ENCODE measurements at places on chromosomes 6 and 20. TPM values are rescaled to one million over a fixed set of nuclear protein-coding genes. Genes with fewer than 3 reads are reported as not detected.

- DNase-seq = no peak
- H3K27me3 ChIP-seq = peaks cover 66% of the 10 kb centered on the region
- no peak overlapping the region for H3K4me3 ChIP-seq
- H3K27ac ChIP-seq = no peak overlapping the region
- H3K4me1 ChIP-seq = no peaks in the 10 kb centered on the region
These were observed 24.9 kb upstream of the PCMTD2 start for GRCh38 chr20:64230461-64231145.

- H3K4me1 ChIP-seq = no peaks in the 10 kb centered on the region
- no peak overlapping the region for H3K27ac ChIP-seq
- no peak overlapping the region for H3K4me3 ChIP-seq
- H3K36me3 ChIP-seq = no peaks in the 10 kb centered on the region
These were observed 10.4 kb upstream of the RPF2 start for GRCh38 chr6:110971468-110971867.

DNA sequence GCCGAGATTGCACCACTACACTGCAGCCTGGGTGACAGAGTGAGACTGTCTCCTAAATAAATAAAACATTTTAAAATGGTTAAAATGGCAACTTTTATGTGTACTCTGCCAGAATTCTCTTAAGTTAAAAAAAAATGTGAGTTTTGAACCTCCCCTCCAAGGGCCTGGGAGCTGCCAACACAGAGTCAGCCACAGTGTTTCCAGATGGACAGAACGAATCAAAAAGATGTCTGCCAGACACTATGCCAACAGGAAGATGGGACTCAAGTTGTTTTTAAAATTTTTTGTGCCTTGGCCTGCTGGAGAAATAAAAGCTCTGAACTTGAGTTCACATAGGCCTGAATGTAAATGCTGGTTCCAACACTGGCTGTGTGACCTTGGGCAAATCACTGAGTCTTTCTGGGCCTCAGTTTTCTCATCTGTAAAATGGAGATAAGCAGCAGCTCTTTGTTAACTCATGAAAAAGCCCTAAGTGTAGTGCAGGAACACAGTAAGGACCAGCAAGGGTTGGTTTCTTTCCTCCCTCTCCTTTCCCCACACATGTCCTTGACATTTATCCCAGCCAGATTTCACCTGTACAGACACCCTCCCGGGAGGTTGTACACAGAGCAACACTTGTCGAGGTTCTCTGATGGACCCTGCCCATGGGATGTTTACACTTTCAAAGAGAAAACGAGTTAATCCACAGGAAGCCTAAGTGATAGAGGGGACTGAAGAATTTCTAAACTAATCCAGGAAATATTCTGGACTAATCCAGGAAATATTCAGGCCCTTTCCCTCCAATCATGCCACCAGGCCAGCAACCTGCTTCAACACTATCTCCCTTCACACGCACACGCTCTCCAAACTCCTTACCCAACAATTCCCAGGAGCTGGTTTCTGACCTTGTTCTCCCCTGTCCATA, 35.0 kb downstream of the MRPL14 start:
- H3K4me3 ChIP-seq = no peak overlapping the region
- no peaks in the 10 kb centered on the region for H3K27me3 ChIP-seq
- no peak overlapping the region for H3K27ac ChIP-seq
- DNase-seq = no peak
- H3K36me3 ChIP-seq = no peaks in the 10 kb centered on the region

- peaks cover 24% of the 10 kb centered on the region for H3K4me1 ChIP-seq
- no peaks in the 10 kb centered on the region for H3K27me3 ChIP-seq
- no peak overlapping the region for H3K27ac ChIP-seq
- H3K36me3 ChIP-seq = peaks cover 8% of the 10 kb centered on the region
- no peak overlapping the region for H3K4me3 ChIP-seq
- no peak for DNase-seq
These were observed 3.1 kb upstream of the MAP7 start for GRCh38 chr6:136553166-136553787.

- H3K27ac ChIP-seq = peak overlapping the region; percentile 52
- no peaks in the 10 kb centered on the region for H3K27me3 ChIP-seq
- H3K36me3 ChIP-seq = no peaks in the 10 kb centered on the region
- peaks cover 14% of the 10 kb centered on the region for H3K4me1 ChIP-seq
These were observed 45.1 kb downstream of the OGFRL1 start for GRCh38 chr6:71333697-71334096.

- no peak overlapping the region for H3K27ac ChIP-seq
- H3K27me3 ChIP-seq = no peaks in the 10 kb centered on the region
- H3K4me1 ChIP-seq = peaks cover 26% of the 10 kb centered on the region
- H3K36me3 ChIP-seq = no peaks in the 10 kb centered on the region
- no peak overlapping the region for H3K4me3 ChIP-seq
These were observed 14.0 kb downstream of the ETV7 start for GRCh38 chr6:36373368-36374019.

- no peak for DNase-seq
- no peak overlapping the region for H3K4me3 ChIP-seq
- no peak overlapping the region for H3K27ac ChIP-seq
- peaks cover 19% of the 10 kb centered on the region for H3K36me3 ChIP-seq
- H3K4me1 ChIP-seq = peaks cover 6% of the 10 kb centered on the region
These were observed 25.2 kb downstream of the TRIM38 start for GRCh38 chr6:25987845-25988244.

DNA sequence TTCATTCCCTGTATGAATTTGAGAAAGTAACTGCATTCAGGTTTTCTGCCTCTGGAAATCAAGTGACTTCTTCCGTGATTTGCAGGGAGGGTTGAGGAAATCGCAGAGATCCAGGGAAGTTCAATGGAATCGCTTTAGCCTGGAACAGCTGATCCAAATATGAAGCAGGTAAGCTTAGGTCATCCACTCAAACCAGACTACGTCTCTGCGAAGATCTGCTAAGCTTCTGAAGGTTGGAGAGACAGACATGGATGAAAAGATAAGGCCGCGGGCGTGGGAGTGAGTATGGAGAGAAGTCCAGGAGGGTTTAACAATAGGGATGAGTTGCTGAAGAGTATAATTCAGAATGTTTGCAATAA, 34.2 kb upstream of the BTN3A2 start:
- H3K27me3 ChIP-seq = no peaks in the 10 kb centered on the region
- H3K27ac ChIP-seq = peak overlapping the region; percentile 35
- peaks cover 40% of the 10 kb centered on the region for H3K4me1 ChIP-seq
- peak; percentile 40 for DNase-seq
- peak overlapping the region; percentile 85 for H3K4me3 ChIP-seq
- no peaks in the 10 kb centered on the region for H3K36me3 ChIP-seq

DNA sequence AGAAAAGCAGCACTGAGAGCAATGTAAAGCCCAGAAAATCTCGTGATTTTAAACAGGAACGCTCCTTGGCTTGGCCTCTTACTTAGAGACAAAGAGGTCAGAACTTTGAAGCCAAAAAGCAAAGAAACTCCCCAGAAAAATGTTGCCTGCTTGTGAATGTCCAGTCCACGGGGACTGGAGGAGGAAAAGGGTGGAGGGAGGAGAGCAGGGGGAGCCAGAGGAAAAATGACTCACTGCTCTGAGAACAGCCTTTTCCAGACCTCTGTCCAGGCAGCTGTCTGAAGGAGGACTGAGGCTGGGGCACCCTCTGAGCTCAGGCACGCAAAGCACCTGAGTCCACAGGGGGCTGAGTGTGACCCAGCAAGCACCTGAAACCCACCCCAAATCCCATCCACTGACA, 64.7 kb downstream of the TRAM2 start:
- DNase-seq = peak; percentile 40
- no peak overlapping the region for H3K4me3 ChIP-seq
- H3K4me1 ChIP-seq = peaks cover 54% of the 10 kb centered on the region
- H3K36me3 ChIP-seq = no peaks in the 10 kb centered on the region
- H3K27ac ChIP-seq = peak overlapping the region; percentile 87

DNA sequence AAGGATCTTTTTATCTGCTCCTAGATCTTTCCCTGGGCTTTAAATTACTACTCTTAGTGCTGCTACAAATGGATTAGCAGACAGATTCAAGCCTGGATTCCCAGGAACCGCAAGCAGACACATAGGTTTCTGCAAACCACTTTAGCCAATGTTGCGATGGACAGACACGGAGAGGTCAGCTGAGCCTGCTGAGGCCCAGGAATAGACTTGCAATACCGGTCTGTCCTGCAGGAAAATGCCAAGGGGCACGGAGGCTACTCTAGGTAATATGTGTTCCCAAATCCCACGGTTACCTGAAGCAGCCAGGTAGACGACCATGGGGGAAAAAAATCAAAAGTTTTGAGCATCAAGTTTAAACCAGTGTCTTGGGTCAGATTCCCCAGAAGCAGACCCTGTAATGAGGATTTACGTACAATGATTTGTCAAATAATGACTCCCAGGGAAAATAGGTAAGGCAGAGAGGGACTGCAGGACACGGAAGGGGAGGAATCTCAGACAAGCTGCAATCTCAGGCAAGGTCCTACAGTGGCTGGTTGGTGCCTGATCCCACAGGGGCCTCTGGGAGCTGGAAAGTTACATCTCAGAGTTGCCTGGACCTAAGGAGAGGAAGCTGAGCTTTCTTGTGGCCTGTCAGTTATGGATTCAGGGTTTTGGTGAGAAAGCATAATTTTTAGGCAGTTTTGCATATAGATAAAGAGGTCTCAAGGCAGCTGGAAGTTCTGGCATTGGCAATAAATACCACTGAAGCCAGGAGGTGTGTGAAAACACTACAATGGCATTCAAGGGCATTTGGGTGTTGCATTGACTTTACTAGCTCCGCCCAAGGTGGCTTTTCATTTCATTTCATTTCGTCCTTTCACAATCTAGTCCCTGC, 12.5 kb downstream of the OTOR start:
- H3K4me1 ChIP-seq = peaks cover 25% of the 10 kb centered on the region
- H3K4me3 ChIP-seq = peak overlapping the region; percentile 28
- no peaks in the 10 kb centered on the region for H3K36me3 ChIP-seq
- peak overlapping the region; percentile 62 for H3K27ac ChIP-seq

DNA sequence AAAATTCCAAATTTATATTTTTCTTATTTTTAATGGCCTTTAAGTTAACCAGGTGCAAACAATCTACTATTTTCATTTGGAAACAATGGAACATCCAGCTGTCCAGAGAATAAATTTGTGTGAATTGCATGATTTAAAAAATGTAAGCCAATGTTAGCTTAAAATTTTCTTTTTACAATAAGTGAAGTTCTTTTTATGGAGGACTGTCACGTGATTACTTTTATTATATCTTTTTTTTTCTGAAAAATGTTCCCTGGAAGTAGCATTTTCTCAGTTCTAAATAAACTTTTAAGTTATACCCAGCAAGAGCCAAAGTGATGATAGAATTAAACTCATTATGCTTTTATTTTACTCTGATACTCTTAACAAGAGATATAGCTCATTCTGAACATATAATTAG, 267.7 kb upstream of the SLC35B3 start:
- no peak for DNase-seq
- H3K4me3 ChIP-seq = no peak overlapping the region
- H3K36me3 ChIP-seq = no peaks in the 10 kb centered on the region
- no peaks in the 10 kb centered on the region for H3K4me1 ChIP-seq
- H3K27ac ChIP-seq = no peak overlapping the region
- H3K27me3 ChIP-seq = no peaks in the 10 kb centered on the region

GRCh38 chr6:114284281-114284680, 58.5 kb downstream of the HS3ST5 start:
- H3K27ac ChIP-seq = no peak overlapping the region
- H3K36me3 ChIP-seq = no peaks in the 10 kb centered on the region
- H3K4me3 ChIP-seq = no peak overlapping the region

- H3K27ac ChIP-seq = no peak overlapping the region
- H3K4me3 ChIP-seq = no peak overlapping the region
- no peaks in the 10 kb centered on the region for H3K36me3 ChIP-seq
These were observed 490.3 kb downstream of the COL12A1 start for GRCh38 chr6:74715355-74716085.

Gene ADGRF5
- total RNA-seq = 40.0 TPM

Gene HMGCLL1
- 0.68 TPM for total RNA-seq

Gene LY6G5B
- total RNA-seq = 20.9 TPM

Gene PHACTR3
- 0.50 TPM for total RNA-seq

Gene SUMO4
- total RNA-seq = 1.8 TPM

Gene PLCB1
- not detected for total RNA-seq

Gene BPIFB1
- total RNA-seq = not detected

Gene ZNF831
- not detected for total RNA-seq

Gene BPI
- not detected for total RNA-seq

Gene HLA-DMB
- 1.1 TPM for total RNA-seq
